RKO (cell line): ENCODE measurements at places on chromosomes 13 and 19.

- no peak for DNase-seq
Observed at GRCh38 chr19:51227326-51227725, 2.4 kb downstream of the CD33 start.

DNA sequence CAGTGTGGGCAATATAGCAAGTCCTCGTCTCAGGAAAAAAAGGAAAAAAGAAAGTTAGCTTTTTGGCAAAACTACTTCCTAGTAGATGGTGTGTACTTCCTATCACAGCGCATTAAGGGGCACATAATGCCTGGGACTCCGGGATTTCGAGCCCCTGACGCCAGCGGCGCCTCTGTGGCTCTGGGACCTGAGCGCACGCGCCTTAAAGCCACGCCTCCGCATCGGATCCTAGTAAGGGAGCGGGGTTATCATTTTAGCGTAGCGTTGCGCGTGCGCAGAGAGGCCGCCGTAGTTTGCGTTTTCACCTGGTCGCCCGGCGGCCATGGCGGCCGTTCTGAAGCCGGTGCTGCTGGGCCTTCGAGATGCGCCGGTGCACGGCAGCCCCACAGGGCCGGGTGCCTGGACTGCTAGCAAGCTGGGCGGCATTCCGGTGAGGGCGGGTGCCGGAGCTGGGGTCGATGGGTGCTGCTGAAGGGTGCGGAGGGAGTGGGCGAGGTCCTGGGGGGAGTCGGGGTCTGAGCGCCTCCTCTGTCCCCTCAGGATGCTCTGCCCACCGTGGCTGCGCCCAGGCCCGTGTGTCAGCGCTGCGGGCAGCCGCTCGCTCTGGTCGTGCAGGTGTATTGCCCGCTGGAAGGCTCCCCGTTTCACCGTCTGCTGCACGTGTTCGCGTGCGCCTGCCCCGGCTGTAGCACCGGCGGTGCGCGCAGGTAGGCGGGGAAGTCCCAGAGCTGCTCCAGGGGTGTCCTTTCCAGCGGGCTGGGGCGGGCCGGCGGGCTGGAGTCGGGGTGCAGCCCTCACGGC lies at the start of gene PDCD2L:
Gene PDCD2L, plus strand, starts transcription at position 291 of the 801 bp plus-strand sequence. Its CDS starts 32 bp downstream, at position 323.
- peak; percentile 92 for DNase-seq

GRCh38 chr19:34475975-34476594 lies 5.5 kb upstream of the WTIP start:
- no peak for DNase-seq

DNA sequence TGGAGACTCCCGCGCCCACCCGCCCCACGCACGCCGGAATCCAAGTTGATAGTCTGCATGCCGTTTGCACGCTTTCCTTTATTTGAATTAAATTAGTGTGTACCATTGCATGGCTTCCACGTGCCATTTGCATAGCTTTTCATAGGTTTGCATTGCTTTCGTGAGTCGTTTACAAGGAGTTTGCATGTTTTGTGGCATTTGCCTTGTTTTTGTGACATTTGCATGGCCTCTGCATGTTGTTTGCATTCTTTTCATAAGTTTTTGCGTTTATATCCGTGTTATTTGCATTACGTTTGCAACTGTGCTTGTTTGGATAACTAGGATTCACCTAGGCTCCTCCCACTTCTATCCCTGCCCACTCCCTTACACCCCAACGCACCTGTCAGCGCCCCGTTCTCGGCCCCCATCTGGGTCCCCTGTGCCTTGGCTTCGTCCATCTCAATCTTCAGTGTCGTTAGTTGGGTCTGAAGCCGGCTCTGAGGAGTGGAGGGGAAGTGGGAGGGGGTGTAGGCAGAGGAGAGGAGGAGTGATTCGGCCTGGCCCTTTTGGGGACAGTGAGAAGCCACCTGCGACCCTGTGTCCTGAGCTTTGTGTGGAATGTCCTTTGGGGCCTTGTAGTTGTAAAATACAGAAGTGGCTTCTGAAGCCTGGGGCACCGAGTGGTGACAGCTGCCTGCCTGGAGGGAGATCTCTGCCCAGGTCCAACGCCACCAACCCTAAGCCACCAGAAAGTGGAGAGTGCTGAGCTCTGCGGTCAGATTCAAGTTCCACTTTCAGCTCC lies 2.4 kb downstream of the CCDC194 start:
- DNase-seq: no peak

DNA sequence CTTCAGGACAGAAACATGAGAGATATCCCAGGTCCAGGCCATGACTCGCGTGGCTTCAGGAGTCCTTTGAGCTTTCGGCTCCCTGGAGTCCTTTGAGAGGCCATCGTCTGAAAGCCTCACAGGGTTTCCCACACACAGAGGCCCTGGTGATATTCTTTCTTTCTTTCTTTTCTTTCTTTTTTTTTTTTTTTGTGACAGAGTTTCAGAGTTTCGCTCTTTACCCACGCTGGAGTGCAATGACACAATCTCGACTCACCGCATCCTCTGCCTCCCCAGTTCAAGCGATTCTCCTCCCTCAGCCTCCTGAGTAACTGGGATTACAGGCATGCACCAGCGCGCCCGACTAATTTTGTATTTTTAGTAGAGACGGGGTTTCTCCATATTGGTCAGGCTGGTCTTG lies 5.5 kb downstream of the SIN3B start:
- DNase-seq: no peak

GRCh38 chr19:45311621-45312020 lies 11.1 kb downstream of the CKM start:
- no peak for DNase-seq

- peak; percentile 96 for DNase-seq
Observed at GRCh38 chr19:48926909-48927308, 6.6 kb upstream of the DHDH start.

DNA sequence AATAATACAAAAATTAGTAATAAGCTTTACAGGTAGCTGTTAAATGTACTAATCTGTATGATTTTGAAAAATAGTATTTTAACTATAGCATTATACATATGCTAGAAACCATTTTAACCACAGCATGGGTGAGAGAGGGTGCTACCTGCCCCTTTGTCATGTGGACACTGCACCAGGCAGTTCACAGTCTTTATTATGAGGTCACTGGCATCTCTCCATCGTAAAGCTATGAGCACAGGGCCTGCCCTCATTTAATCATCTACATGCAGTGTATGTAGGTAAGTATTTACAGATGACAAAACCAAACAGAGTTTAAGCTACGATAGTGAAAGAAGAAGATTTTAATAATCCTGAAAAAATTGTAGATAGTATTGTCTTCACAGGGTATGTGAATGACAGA lies 21.7 kb downstream of the EDNRB start:
- DNase-seq: no peak

DNA sequence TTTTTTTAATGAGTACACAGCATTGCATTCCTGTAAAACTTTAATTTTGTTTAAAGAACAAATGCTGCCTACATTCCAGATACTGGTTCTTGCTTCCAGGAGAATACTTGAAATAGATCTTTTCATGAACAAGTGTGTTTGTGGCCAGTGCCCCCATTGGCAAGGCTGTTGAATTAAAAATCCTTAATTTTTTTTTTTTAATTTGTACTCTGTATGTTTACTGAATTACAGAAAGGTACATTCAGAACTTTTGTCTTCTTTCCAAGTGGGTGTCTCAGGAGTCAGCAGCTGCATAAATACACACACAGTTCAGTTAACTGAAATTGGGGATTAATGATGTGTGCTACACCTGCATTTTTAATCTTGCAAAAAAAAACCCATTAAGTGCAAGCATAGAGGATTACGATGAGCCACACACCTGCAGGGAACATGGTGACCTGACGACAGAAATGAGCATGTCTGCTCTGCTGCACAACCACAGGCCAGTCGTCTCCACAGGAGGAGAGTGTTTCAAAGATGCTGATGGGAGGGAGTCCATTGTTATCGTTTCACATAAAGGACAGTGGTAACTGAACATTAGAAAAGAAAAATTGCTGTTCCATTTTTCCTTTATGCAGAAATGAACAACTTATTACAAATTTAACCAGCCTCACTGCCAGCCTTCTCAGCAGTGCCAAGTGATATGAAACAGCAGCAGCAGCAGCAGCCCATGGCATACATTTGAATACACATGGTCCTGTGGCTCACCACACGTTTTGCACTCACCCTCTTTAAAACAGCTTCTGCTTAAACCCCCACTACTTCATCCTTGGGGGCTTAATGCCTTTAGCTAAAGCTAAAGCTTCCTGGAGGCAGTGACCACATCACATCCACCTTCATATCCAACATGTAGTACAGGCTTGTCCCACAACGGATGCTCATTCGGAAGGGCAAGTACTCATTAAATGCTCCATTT lies 72.3 kb upstream of the RFC3 start:
- DNase-seq: no peak

- DNase-seq: peak; percentile 39
Observed at GRCh38 chr19:55656988-55657747, 2.3 kb downstream of the U2AF2 start.

- peak; percentile 61 for DNase-seq
Observed at GRCh38 chr13:91381371-91381770, 17.1 kb upstream of the GPC5 start.

DNA sequence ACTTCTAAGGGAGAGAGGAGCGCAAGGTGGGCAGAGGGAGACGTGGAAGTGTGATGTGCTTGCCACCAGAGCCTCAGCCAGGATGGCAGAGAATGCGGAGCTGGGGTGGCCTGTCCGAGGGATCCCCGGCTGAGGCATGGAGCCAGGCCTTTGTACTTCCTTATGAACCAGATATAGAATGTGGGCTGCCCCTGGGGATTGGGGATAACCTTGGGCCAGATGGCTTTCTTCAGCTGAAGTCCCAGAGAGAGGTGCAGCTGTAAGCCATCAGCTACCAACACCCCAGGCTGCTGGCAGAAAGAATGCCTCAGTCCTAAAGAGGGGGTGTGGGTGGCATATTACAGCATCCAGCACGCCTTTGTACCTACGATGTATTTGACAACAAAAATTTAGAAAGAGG lies 25.5 kb upstream of the FBXO17 start:
- no peak for DNase-seq

GRCh38 chr13:75636436-75637180 lies 478 bp downstream of the LMO7 start:
- peak; percentile 43 for DNase-seq
